ENCODE measurements at places on chromosomes 12 and 14.

GRCh38 chr12:57340104-57340503 lies 89.1 kb upstream of the STAC3 start:
- peak; percentile 55 for DNase-seq

DNA sequence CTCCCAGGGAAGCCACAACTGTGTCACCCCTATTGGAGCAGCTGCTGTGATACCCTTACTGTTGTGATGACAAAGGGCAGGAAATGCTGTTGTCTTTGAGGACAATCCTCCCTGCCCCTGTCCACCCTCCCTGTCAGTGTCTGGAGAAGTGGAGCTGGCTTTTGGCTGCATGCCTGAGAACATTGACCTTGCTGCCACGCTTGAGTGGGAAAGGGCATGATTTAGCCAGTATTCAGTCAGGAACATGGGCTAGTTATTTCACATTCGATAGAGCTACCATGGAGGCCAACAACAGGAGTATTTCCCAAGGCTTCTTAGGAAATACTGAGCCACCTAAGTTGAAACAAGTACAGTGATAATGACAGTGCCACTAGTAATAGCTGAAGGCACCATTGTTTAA lies 59.4 kb downstream of the MYRFL start:
- no peak for DNase-seq

- DNase-seq: no peak
These were observed 40.3 kb upstream of the STXBP6 start for GRCh38 chr14:25090256-25090655.

DNA sequence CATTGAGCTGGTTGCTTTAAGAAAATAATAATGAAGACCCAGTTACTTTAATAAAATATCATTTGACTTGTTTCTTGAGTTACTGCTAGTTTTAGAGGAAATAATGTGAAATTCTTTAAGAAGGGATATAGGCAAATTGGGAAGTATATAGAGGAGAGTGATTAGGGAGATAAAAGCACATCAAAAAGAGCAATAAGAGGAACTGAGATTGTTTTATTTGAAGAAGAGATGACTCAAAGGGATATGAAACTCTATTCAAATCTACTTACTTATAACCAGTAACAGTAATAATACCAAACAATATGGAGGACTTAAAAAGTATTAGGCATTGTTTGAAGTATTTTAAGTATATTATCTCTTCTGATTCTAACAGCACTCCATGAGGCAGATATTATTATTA lies 37.1 kb downstream of the LRRK2 start:
- DNase-seq: no peak

- peak; percentile 93 for DNase-seq
These were observed at the start of gene THTPA for GRCh38 chr14:23555882-23556699. TSS of gene THTPA (plus strand) at chr14:23556271. CDS start at chr14:23556758, 487 bp downstream.

DNA sequence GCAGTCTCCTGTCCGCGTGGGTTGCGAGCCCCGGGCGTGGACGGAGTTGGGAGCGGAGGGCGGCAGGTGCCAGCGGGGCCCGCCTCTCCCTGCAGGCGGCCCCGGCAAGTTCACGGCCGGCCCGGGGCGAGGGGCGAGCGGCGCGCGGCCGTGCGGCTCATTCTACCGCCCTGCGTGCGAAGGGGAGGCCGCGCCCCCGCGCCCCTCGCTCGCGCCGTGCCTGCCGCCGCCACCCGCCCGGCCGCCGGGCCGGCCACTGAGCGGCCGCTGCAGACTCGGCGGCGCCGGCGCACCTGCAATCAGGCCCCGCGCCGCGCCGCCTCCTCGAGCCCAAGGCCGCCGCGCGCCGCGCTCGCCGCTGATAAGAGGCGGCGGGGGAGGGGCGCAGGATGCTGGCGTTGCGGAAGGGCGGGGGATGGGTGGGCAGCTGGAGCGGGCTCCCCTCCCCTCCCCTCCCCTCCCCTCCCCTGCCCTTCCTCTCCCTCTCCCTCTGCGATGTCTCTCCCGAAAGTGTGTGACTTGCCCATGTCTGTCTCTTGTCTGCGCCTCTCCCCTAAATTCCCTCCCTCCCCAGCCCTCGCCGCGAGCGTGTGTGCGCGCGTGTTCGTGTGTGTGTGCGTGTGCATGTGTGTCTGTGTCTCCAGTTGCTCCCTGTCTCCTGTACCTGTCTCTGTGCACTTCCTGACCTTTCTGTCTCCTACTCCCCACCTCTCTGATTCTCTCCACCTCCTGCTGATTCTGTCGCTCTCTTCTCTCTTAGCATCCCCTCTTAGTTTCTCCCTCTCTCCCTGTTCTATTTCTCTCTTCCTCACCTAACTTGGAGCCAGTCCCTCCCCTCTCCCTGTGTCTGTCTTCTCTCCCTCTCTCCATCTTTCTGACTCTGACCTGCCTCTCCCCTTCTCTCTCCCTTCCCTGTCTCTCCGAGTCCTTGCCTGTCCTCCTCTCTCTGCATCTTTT lies 768.1 kb upstream of the TBX3 start:
- DNase-seq: peak; percentile 47

- no peak for DNase-seq
These were observed 175.0 kb downstream of the MDGA2 start for GRCh38 chr14:47500369-47500768.

DNA sequence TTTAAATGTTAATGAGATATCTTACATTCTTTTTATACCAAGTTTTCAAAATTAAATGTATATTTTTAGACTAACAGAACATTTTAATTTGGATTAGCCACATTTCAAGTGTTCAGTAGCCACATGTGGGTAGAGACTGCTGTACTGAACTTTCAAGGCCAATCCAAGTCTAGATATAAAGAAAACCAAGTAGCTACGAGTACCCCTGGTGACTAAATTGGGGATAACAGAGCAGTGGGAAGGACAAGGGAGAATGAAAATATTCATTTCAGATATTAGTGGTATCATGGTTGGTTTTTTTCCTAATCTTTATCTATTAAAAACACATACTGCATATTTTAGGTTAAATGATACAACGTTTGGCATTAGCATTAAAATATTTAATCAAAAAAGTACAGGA lies 69.4 kb upstream of the RHOJ start:
- no peak for DNase-seq

DNA sequence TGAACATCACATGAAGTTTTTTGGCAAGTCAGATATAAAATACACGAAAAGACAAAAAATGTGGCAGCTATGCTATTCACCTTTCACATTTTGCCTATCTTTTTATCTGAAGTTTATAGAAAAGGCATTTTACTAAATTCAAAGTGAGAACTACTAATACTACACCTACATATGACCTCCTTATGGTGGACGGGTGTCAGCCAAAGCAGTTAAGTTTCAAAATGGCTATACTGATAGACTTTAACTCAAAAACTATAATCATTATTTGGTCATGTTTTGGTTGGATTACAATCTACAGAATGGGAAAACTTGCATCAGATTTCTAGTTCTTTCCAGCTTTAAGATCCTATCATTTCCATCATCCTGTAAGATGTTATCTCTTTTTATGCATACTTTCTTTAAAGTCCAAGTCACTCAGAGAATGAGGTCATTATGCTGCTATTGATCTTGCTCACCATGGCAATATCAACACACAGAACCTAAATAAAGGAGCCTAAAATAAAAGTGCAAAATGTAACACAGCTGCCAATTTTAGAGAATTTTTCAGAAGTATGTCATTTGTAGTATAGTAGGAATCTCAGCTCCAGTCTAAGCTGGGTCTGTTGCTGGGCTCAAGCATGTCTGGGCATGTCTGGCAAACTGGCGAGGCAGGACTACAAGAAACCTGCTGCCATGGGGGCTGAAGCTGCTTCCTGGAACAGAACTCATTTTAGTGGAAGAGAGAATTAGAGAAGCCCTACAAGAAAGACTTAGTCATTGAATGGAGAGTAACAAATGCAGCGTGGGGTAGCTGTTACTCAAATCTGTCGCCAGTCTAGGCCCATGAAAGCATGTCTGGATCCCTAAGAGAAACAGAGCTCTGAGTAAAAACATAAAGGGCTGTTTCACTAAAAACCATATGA lies 7.6 kb upstream of the AEBP2 start:
- DNase-seq: no peak

GRCh38 chr14:31508135-31508534 lies 20.3 kb upstream of the GPR33 start:
- no peak for DNase-seq

GRCh38 chr12:39574785-39575497 lies 44.7 kb downstream of the ABCD2 start:
- DNase-seq: no peak

DNA sequence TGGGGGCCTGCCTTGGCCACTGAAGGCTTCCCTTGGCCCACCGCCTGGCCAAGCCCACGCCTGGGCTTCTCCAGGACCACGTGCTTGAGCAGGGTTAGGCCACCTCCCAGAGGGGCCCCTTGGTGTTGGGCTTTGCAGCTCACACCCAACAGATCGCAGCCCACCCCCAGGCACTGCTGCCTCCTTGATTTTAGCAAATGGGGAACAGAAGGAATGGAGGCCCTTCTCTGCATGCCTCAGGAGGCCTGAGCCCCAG lies 23.3 kb downstream of the RAB35 start:
- DNase-seq: no peak

- peak; percentile 47 for DNase-seq
These were observed 156.5 kb downstream of the PAWR start for GRCh38 chr12:79534029-79534867.

DNA sequence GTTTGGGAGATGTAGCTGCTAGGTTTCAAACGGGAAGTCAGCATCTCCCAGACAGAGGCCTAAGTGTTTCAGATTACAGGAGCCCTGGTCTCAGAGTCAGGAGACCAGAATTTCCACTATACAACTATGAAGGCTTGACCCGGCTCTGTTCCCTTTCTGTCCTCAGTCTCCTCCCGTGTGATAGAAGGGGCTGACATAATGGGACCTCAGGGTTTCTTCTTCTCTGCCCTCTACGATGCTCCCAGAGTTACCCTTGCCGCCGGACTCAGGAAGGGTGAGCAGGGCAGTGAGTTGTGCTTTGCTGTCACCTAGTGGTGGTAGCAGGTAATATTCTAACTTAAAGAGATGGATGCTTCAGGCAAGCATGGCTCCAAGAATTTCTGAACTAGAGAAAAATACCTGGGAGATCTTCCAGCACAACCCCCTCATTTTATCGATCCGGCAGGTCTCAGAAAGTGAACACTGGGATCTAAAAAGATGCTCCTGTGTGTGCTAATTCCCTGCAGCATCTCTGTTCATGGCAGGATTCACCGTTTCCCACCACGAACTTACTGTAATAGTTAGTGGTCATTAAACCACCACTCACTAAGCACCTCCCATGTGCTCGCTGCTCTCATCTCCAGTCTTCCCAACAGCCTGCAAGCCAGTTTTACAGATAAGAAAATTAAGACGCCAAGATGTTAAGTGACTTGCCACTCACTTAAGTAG lies 84.4 kb downstream of the VWF start:
- DNase-seq: peak; percentile 66
